DMS79 (cell line): ENCODE measurements at places on chromosomes 6 and 20.

GRCh38 chr6:160082627-160083026 lies 39.0 kb upstream of the SLC22A1 start:
- peak; percentile 35 for DNase-seq

DNA sequence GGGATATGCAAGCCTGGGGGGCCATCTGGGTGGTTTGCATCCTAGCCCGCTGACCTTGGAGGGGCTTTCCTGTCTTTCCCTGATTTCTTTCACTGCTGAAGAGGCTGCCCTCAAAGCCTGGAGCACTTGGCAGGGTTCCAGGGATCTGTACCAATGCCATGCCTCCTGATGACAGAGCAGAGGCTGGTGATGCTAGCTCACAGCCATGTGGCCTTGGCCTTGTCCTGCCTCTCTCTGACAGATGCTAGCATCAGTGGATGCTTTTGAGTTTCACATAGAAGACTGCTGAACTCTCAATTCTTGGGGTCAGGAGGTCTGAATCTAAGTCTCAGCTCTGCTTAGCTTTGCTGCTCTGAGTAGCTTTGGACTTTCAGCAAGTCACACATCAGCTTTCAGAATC lies 21.9 kb upstream of the RREB1 start:
- DNase-seq: peak; percentile 31

DNA sequence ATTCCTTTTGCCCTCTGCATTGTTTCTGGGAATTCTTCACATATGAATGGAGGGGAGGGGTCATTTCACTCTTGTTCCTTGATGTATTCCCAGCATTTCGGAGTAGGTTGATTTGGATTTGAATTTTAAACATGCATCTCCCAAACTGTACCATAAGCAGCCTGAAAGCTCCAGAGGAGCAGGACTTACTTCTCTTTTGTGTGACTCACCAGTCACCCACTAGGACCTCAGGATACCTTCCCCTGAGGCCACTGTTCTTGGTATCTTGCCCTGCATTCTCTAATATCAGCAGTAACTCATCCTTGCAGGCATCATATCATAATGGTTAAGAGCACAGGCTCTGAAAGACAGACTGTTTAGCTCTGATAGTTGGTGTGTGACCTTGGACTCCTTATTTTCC lies 703 bp downstream of the MRPL2 start:
- DNase-seq: no peak

DNA sequence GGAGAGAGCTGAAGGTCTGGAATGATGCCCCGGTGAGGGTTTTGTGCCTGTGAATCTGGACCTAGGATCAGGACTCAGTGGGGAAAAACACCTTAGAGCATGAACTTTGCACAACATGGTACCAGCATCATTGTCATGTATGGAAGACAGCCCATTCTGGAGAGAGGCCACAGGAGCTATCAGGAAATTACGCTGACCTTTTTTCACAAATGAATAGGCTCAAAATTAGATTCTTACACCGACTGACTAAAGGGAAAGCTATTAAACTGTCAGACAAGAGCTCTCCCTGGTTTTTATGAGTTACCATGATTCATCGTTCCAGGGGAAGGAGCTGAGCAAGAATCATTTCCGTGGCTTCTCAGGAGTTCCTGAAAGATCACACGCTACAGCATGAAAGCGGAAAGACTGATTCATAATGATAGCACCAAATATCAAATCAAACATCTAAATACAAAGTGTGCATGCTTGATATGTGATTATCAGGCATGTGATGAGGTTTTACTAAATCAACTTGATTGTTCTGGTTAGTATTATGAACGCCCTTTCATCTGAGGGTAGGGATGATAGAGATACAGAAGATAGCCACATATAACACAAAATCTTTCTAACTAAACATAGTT lies 224.9 kb upstream of the SMLR1 start:
- DNase-seq: no peak

DNA sequence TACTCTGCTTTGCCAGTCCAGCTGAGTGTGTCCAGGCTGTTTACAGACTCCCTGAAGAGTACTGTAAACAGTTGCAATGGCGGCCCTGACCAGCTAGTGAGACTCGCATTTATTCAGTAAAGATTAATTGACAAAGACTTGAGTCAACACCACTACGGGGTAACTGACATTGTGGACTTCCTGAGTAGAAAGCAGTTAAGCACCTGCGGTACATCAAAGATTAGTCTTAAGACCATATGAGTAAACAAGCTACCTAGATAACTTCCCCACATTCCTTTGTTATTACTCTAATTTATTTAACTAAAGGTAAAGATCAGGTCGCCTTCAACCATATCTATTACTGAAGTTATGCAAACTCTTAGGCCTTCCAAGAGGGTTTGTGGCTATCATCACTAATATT lies 12.6 kb downstream of the VPS52 start:
- no peak for DNase-seq

DNA sequence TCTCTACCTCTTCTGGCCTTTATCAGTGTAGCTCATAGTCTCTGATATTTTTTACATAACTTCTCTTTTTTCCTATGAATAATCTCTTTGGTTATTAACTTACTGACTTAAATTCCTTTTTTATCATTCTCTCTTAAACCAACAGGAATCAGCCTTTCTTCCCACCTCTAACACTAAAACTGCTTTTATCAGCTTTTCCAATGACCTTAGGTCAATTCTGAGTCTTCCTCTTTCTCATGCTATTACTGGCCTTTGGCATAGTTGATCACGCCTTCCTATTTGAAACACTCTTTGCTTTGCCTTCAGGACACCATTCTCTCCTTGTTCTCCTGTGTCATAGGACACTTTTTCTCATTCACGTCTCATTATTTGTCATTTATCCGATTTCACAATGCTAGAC lies 8.1 kb upstream of the HINT3 start:
- DNase-seq: no peak

- DNase-seq: no peak
Observed at GRCh38 chr20:18545566-18545965, 21.7 kb upstream of the SMIM26 start.

DNA sequence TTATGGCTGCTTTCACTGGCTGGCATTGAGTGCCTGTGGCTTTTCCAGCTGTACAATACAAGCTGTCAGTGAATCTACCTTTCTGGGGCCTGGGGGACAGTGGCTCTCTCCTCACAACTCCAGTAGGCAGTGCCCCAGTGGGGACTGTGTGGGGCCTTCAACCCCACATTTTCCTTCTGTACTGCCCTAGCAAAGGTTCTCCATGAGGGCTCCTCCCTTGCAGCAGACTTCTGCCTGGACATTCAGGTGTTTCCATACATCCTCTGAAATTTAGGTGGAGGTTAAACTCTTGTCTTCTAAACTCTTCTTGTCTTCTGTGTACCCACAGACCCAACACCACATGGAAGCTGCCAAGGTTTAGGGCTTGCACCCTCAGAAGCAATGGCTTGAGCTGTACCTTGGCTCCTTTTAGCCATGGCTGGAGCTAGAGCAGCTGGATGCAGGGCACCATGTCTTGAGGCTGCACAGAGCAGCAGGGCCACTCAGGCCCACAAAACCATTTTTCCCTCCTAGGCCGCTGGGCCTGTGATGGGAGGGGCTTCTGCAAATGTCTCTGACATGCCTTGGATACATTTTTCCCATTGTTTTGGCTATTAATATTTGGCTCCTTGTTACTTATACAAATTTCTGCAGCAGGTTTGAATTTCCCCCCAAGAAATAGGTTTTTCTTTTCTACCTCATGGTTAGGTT lies 9.6 kb downstream of the PEX7 start:
- DNase-seq: no peak

DNA sequence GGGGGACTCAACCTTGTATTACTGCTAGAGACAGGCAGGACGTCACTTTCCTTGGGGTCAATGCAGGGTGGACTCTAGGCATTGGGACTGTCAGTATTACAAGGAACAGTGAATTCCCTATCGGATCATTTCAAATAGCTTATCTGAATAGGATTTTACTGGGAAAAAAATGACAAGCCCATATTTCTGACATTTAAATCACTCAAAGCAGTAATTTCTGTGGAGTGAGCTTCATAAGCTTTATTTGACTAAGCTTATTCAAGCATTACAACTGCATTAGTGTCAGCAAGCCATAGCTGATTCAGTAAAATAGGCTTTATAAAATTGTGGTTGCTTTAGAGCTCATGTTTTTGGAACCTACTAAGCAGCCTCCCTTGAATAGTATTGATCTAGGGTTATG lies 44.3 kb downstream of the TRDN start:
- DNase-seq: no peak

- DNase-seq: no peak
Observed at GRCh38 chr20:59004493-59004762, 2.6 kb downstream of the CTSZ start.

DNA sequence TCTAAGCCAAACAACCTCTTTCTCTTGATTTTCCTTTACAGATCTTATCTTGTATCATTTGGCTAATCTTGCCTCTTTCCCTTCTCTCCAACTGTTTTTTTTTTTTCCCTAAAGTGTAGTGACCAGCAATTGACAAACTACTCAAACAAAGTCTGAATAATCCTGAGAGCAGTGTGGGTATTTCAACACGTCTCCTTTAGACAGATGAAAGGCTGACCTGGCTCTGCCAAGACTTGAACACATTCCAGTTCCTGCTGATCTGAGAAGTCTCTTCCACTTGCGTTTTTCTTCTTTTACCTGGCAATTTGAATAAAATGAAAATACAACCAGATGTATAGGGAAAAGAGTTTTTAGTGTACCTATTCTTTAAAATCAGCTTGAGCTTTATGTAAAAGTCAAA lies 168.4 kb downstream of the GJA10 start:
- DNase-seq: no peak

DNA sequence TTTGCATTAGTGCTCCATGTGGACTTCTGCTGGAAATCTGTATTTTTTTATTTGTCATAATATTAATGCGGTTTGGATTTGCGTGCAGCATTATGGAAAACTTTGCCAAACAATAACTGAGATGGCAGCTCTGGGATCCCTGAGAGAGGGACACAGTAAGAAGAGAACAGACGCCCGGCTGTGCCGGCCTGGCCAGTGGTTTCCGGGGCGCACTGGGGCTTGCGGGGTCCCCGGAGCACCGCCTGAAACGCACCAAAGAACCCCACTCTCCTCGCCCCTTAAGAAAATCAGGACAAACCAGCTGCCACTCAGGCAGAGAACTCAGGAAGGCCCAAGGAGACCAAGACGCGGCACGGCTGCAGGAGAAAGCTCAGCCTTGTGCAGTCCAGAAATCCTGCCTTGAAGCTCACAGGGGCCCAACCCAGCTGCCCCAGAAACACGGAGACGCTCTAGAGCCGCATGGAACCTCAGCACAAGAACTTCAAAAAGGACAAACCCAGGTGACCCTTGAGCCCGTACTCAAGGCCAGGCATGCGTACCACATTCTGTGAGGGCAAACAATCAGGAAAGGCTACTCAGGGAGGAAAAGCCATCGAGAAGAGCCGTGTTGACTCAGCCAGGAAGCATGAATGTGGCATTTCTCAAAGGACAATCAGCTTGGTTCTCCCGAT lies 226.5 kb upstream of the CDYL start:
- DNase-seq: no peak

DNA sequence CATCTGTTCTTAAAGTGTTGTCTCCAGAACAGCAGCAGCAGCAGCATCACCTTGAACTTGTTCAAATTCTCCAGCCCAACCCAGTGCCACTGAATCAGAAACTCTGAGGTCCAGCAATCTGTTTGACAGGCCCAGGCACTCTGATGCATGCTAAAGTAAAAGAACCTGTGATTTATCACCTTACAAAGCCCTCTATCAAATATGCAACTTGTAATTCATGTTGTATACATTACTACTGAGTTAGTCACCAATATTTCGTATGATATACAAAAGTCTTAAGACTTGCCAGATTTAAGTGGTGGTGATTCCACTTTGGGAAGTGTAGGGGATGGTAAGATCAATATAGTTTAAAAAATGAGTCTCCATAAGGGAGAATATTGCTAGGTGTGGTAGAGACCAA lies 6.0 kb upstream of the CD164 start:
- DNase-seq: no peak

DNA sequence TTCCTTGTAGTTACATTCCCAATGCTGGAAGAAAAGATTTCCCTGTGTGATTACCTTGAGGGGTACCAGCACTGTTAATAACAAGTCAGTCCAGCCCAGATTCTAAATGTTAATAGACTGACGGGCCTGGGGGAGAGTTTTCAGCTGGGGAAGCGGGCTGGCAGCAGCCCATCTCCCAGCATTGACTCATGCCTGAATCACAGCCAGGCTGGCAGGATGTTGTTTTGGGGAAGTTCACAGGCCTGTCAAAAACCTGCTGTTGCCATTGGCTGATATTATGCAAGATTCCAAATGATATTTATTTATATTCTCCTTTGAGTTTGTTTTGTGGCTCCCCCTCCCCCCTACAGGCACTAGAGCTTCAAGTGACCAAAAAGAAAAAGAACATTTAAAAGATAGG lies 213.9 kb upstream of the CNR1 start:
- DNase-seq: no peak

DNA sequence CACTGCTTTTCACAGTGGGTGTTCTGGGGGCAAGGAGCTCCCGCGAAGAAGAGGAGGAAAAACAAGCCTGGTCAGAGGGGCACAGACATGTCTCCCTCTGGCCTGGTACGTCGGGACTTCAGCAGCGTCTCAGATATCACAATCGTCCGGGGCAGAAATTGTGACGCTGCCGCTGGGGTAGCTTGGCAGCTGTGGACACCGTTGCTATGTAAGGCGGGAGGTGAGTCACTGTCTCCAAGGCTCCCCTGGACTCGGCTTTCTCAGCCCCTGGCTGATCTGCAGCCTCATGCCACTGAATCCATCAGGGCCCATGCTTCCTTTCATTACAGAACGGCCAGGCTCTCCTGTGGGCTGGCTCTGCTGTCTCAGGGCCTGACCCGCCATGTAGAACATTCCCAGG lies 98.7 kb downstream of the SULF2 start:
- no peak for DNase-seq

DNA sequence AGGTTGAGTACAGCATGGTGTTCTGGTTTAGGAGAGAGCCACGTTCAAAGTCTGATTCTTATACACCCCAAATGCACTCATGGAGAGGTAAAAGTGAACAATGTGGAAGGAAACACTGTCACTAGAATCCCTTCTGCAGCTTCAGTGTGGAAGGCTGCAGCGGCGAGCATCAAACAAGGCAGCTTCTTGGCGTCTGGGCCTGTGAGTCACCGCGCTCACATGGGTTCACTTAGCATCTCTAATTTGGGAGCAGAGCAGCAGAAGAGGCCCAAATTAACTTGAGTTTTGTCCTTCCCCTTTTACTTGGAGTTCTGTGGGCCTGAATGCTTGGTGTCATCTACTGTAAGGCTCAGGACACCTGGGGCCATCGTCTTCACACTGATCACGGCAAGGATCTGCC lies 10.9 kb upstream of the E2F1 start:
- no peak for DNase-seq

GRCh38 chr6:15675536-15676220 lies 12.8 kb upstream of the DTNBP1 start:
- DNase-seq: no peak
